HT-29 (cell line): ENCODE measurements at places on chromosomes 7 and 10. TPM values are rescaled to one million over a fixed set of nuclear protein-coding genes. Genes with fewer than 3 reads are reported as not detected.
A peak's percentile ranks its signal among the peaks of the same experiment; 100 is the strongest.

DNA sequence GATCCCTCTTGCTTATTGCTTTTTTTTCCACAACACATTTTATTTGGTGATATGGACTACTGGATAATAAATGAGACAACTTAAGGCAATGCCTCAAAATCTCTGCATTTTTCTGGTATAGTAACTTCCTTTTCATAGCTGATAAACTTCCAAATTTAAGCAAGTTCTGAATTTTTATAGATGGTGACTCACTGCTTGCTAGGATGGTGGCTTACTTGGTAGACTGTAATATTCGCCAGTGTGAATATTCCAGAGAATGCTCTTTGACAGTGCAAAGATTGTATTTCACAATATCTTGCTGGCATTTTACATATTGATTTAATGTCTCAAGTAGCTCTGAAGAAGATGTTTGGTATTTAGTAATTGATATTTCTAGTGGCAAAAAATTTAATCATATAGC is 472.4 kb downstream of the TFEC start:
- DNase-seq = no peak

- no peak for DNase-seq
Observed at GRCh38 chr7:3380886-3381685, 80.0 kb downstream of the SDK1 start.

- no peak for DNase-seq
Observed at GRCh38 chr10:92692697-92693533, 3.2 kb downstream of the HHEX start.

- no peak for DNase-seq
Observed at GRCh38 chr7:37408291-37409228, 40.1 kb downstream of the ELMO1 start.

DNA sequence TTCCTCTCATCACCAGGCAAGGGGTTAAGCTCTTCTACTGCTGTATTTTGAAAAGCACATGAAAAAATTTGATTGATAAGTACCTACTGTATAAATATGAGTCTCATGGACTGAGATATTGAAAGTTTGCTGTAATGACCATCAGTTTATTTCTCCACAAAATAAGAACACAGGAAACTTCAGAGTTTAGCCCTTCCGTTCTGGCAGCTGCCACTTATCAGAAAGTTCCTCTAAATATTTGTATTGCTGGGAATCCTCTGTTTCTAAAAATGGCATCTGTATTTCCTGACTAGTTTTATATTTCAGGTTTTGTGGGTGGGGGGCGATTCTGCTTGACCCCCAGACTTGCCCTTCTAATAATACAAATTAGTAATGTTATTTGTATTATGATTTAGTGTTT is 92.0 kb downstream of the LYZL2 start:
- no peak for DNase-seq

DNA sequence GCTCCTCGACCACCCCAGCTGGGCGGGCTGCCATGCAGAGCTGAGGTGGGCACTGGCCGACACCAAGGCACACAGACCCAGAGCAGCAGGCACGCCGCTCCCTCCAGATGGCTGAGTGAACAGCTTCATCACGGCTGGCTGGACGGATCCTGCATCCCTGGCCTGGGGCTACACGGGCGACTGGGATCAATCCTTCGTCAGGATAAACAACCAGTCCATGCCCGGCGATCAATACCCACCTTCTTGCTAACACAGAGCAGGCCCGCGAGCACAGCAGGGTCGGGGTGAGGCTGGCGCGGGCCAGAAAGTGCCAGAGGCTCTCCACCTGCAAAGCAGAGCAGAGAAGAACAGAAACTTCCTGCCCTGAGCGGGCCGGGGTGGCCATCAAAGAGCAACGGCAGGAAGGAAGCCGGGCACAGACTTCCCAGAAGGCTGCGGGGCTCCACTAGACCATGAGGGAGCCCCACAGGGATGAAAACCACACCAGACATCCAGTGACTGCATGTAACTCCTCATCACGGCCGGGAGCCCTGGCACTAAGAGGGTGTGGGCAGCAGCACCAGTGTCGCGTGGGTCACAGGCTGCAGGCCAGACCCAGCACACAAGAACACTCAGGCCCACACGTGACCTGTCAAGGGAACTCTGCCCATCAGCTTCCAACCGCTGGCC is 166.4 kb downstream of the MAD1L1 start:
- no peak for DNase-seq

GRCh38 chr10:125638555-125638954 is 44.4 kb downstream of the TEX36 start:
- DNase-seq = no peak

DNA sequence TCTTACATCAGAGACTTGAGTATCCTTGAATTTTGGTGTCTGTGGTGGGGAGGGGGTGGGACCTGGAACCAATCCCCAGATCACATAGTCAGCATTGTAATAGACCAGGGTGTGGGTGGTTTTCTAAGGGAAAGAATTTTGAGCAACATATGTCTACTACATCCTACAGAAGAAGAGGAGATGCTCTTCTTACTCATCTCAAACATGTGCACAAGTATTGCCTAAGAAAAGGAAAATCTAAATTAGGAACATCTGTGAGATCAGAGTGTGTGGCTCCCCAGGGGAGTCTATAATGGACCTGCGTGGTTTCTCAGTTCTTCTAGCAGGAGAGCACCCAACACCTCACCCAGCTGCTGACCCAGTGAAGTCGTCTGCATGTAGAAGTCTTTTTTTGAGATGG is 148.8 kb downstream of the CCDC3 start:
- DNase-seq = no peak

GRCh38 chr10:119355930-119356329 is 148.6 kb downstream of the GRK5 start:
- peak; percentile 32 for DNase-seq

DNA sequence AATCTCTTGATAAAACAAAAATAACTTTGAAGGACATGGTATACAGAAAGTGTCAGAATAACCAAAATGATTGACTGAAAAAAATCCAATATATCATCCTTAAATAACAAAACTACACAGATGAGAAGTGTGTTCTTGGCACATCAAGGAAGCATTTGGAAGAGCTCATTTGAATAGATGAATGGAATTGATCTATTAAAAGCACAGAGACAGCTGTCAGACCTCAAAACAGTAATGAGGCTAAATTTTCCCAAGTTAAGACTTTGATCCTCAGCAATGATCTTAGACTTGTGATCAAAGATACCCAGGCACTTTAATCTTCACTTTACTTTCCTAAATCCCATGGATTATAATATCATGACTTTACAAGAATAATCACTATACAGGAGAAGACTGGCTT is 395.4 kb upstream of the NFE2L3 start:
- no peak for DNase-seq

- DNase-seq = no peak
Observed at GRCh38 chr10:712089-712488, 22.6 kb upstream of the DIP2C start.

- DNase-seq = no peak
Observed at GRCh38 chr10:11962176-11962575, 80.4 kb downstream of the UPF2 start.

DNA sequence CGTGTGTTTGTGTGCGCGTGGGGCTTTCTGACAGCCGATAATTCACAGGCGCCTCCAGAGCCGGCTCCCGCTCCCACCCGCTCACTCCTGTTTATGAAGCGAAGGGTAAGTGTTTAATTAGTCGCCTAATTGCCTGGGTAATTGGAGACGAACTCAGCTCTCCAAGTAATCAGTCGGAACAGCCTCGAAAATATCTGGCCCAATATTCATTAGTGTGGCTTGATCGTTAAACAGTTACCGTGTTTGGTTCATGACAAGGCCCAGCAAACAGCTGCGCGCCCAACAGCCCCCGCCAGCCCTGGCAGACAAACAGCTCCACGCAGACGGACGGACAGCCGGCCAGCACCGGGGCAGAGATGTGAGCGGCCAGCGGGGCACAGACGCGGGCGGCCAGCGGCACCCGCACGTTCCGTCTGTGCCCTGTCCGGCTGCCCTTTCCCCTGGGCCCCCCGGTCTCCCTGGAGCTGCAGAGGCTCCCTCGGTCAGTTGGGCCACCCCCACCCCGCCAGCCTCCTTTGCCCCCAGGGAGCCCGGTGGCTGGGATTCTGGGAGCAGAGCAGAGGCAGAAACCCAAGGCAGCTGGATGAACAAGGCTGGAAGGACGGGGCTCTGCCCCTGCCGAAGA is 98.2 kb downstream of the UNCX start:
- DNase-seq = no peak

DNA sequence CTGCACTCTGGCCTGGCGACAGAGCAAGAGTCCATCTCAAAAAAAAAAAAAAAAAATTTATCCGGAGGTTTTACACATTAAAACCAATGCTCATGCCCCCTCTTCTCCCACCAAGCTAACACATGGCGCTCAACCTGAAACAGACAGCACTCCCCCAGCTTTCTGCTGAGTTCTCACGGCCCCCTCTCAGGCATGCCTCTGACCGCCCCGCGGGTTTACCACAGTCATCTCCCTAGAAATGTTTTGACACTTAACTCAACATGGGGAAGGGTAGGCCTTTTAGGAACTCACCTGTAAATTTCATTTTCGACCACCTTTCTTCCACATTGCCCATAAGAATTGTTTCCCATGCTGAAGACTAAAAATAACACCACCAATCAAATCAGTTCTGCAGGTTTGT is 9.3 kb downstream of the RCC1L start:
- no peak for DNase-seq

GRCh38 chr10:112098682-112099081 is 84.9 kb downstream of the GPAM start:
- no peak for DNase-seq

DNA sequence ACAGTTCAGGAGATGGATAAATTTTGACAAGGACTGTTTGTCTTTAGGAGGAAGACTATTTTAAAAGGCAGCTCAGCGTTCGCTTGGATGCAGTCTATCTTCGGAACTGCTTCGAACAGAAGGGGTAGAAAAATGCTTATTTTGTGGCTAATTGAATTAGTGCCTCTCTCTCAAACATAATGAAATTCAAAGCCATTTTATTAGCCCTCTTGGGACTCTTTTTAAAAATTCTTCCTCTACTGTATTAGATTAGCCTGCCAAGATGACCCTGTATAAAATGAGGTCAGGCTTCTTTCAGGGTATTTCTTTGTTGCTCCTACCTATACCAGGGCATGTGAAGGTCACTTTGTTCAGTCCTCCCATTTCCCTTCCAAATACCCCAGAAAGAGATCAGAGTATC is 379.2 kb upstream of the NFE2L3 start:
- no peak for DNase-seq

DNA sequence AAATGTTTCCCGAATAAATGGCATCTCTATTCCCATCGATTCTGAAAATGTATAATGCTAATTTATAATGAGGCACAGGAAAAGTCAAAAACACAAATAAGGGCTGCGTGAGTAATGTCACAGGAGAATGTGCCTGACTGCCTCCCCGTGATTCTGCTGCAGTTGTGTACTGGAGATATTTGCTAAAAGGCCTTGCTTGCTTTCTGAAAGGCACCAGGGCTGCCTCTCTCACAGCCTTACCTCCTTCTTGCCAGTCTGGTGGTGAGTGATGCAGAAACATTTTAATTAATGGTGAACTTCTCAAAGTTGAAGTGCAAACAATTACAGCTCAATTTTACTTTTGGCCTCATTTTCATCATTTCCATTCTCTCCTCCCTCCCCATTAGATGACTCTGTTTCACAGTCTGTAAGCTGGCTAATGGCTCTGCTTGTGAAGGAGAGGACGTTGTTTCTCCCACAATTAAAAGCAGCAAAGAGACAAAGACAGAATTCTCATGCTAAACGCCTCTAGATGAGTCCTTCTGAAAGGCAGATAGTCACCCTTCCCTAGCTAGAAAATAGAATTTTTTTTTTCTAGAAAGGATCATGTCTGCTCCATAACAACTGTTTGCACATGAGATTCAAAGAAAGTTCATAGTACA is 377.6 kb downstream of the MDFIC start:
- no peak for DNase-seq

GRCh38 chr7:15470825-15471668 is 90.8 kb downstream of the AGMO start:
- no peak for DNase-seq

DNA sequence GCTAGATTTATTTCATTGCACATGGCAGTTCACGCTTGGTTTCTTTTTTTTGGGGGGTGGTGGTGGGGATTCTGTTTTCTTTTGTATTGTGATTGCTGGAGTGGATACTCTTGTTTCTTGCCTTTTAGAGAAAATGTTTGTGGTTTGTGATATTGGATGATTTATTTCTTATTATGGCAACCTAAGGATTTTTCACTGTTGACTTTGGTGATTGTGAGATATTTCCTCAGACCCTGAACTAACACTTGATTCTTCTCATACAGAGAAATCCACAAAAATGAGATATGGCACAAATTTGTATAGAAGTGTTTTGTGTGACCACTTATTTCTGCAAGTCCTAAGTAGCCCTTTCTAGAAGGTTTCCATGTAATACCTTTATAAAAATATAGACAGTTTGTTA is 871.1 kb downstream of the LRMDA start:
- DNase-seq = no peak

- no peak for DNase-seq
Observed at GRCh38 chr10:105328503-105329133, 687.5 kb downstream of the SORCS3 start.

DNA sequence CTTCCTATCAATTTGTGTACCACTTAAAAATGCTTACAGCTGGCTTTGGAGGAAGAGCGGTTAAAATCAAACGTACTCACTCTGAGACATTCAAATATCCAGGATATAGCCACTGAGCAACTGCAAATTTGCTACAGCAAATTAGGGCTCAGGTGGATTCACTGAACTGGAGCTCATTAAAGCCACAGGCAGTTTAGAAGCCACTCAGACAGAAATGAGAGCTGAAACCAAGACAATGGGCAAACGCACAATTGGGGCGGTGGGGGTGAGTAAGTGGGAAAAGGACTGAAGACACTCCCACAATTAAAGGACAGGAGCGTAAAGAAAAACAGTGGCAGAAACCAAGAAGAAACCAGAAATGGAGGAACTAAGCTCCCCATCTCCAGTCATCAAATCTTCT is 20.5 kb downstream of the MPP7 start:
- no peak for DNase-seq

DNA sequence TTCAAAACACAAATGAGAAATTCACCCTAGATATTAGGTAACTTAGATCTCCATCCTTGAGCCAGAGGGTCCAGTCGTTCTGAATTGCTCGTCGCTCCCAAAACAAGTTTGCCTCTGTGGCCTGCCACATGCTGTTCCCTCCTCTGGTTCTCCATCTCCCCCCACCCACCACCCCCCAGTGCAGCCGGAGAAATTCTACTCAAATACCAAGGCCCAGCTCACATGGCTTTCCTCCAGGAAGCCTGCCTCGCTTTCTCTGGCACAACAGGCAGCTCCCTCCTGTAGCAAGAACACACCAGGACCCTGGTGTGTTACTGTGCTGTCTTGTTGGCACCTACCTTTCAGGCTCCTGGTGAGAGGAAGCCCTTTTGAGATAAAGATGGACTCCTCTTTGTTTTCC is 52.7 kb upstream of the C10orf90 start:
- no peak for DNase-seq

SOSTDC1 gene
- total RNA-seq = 21.1 and 22.2 TPM in 2 replicates

POT1 gene
- 7.5 and 10.9 TPM in 2 replicates for total RNA-seq

CYP3A4 gene
- not detected in 2 replicates for total RNA-seq

EPO gene
- total RNA-seq = not detected in 2 replicates

OR13A1 gene
- not detected in 2 replicates for total RNA-seq

HKDC1 gene
- total RNA-seq = 27.5 and 29.7 TPM in 2 replicates

RP9 gene
- total RNA-seq = 12.0 and 12.6 TPM in 2 replicates

IQUB gene
- 0.05 and 0.50 TPM in 2 replicates for total RNA-seq

NPFFR1 gene
- 2.9 and 4.4 TPM in 2 replicates for total RNA-seq

LIPM gene
- not detected in 2 replicates for total RNA-seq
